ENCODE measurements at places on chromosomes 3 and 15.

GRCh38 chr3:103218793-103219192, 784.0 kb downstream of the ZPLD1 start:
- no peak for DNase-seq

- no peak for DNase-seq
Observed at GRCh38 chr3:156472684-156473083, 82.2 kb downstream of the SSR3 start.

DNA sequence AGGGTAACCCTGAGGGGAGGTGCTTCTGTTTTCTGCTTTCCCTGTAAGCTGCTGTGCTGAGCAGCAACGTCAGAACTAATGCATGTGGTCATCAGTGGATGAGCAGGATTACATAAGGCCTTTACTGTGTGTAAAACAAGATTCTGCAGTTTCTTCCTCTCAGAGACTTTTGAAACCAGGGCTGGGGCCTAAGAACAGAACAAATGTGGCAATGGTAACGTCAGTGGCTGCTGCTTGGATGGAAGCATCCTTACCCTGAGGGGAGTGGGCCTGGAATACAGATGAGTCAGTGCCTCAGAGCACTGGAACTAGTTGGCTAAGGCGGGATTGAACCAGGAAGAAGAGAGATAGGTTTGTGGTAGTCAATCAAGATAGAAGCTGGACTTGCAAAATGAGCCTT, 180.2 kb upstream of the KCNH8 start:
- no peak for DNase-seq

GRCh38 chr15:25712192-25712960, 150.8 kb downstream of the ATP10A start:
- DNase-seq, result no peak

- DNase-seq, result no peak
Observed at GRCh38 chr3:12046406-12046805, 42.2 kb downstream of the SYN2 start.

GRCh38 chr3:158737976-158738615, 5.8 kb upstream of the RARRES1 start:
- DNase-seq, result no peak

DNA sequence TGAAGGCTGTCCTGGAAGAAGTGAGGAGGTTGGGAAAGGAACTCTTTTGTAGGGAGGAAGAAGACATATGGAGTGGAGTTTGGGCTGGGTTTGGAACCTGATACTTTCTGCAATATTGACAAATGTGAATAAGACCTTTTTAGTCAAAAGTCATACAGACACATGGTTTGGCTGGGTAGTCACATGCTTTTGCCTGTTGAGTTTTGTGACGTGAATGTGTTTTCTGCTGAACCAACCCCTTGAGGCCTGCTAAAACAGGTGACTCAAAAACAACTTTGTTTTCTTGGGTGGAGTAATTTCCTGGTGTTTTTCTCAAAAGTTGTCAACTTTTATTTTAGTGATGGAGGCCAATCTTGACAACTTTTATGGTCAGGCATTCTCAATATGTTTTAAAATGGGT, 39.4 kb upstream of the CCR4 start:
- DNase-seq, result no peak

- no peak for DNase-seq
Observed at GRCh38 chr15:39682366-39682765, 100.3 kb downstream of the FSIP1 start.

Data from stimulated activated CD8-positive, alpha-beta memory T cell treated with anti-CD3 and anti-CD28 coated beads, Interleukin-7, amount 100 ng/mL, for 1 hour (primary cell).